Stimulated activated CD4-positive, alpha-beta T cell treated with anti-CD3 and anti-CD28 coated beads, TNF-alpha, amount 100 ng/mL, for 1 hour (primary cell): ENCODE measurements at places on chromosomes 3 and 15.

GRCh38 chr3:8784676-8785435, 15.4 kb upstream of the OXTR start:
- DNase-seq = no peak

GRCh38 chr3:72295962-72296450, 511.1 kb upstream of the PROK2 start:
- no peak for DNase-seq

DNA sequence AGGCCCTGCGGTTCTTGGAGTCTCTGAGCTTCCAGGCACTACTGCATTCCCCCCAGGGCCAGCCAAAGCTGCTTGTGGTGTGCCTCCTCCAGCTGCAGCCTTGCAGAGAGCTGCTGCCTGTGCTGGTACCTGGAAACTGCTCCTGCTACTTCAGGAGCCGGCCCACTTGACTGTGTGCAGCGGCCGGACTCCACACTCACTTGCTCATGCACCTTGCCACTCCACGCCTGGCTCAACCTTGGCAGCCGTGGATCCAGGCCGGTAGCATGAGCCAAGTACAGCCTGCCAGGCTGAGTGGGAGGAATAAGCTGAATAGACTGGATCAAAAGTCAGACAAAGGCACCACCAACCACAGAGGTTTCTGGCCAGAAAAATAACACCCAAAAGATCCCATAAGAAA, 169.7 kb downstream of the TJP1 start:
- no peak for DNase-seq

GRCh38 chr3:39965997-39966396, 156.6 kb downstream of the MYRIP start:
- DNase-seq = no peak

DNA sequence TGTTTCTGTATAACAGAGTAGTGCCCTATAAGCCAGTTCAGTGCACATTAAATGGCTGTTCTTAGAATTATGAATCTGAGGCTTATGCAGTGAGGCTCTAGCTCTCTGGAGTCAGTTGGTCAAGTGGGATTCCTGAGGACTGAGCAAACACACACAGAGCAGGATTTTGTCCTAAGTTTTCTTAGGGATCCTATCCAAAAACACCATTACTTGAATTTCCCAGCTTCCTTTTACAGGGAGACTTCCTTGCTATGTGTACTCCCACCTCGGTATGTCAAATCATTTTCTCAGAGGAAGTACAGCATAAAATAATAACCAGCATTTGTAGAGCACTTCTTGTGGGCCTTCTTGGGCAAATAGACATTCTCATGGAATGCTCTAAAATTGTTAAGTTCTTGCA, 63.1 kb upstream of the GOLGA6B start:
- no peak for DNase-seq

GRCh38 chr3:123750209-123750608, 133.9 kb downstream of the MYLK start:
- no peak for DNase-seq

DNA sequence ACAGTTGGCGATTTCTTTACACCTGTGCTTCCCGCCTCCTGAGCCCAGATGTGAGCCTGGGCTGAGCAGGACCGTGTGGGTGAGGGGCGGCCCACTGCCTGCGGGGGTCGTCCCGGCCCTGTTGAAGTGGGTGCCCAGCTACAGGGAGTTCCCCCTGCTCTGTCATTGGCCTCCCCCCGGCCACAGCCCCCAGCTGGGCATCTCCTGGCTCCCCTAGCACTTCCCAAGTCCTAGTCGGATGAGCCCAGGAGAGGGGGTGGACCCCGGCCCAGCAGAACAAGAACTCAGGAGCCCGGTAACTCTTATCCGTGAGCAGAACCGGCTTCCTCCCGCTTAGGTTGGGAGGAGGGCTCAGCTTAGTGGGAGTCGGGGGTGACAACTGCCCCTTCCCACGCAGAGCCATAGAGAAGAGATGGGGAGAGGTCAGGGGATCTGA, 757 bp downstream of the PAQR5 start:
- no peak for DNase-seq

DNA sequence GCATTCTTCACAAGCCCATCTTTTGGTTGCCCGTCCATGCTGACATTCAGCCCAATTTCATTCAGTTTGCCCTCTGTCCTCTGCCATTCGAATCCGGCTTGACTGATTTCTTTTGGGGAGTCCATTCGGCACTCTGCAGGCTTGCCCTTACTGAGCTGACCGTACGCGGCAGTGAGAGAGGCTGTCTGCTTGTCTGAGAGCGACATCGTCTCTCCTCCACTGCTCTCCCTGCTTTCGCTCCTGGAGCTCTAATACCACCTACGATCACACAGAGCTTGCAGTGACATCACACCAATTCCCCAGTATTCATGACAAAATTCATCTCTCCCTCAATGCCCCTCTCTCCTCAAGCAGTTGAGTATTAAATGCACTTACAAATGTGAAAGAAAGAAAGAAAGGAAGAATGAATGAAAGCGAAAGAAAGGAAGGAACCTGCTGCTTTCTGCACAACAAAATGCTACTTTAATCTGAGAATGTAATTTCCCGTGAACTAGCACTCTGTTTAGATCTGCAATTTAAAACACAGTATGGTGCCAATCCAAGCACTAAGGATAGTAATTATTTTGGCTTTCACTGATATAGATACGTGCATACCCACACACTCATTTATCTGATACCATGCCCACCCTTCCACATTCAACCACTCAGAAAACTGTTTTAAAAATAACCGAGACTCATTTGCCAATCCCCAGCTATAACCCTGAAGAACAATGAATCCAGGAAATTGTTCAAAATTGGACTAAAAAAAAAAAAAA, 89.5 kb downstream of the DHX30 start:
- DNase-seq = no peak

- no peak for DNase-seq
Measured at GRCh38 chr3:49747792-49748480, 24.2 kb upstream of the GMPPB start.

GRCh38 chr15:99305761-99306505, 54.7 kb downstream of the LRRC28 start:
- DNase-seq = no peak

GRCh38 chr15:68609629-68610028, 30.8 kb downstream of the CORO2B start:
- no peak for DNase-seq

DNA sequence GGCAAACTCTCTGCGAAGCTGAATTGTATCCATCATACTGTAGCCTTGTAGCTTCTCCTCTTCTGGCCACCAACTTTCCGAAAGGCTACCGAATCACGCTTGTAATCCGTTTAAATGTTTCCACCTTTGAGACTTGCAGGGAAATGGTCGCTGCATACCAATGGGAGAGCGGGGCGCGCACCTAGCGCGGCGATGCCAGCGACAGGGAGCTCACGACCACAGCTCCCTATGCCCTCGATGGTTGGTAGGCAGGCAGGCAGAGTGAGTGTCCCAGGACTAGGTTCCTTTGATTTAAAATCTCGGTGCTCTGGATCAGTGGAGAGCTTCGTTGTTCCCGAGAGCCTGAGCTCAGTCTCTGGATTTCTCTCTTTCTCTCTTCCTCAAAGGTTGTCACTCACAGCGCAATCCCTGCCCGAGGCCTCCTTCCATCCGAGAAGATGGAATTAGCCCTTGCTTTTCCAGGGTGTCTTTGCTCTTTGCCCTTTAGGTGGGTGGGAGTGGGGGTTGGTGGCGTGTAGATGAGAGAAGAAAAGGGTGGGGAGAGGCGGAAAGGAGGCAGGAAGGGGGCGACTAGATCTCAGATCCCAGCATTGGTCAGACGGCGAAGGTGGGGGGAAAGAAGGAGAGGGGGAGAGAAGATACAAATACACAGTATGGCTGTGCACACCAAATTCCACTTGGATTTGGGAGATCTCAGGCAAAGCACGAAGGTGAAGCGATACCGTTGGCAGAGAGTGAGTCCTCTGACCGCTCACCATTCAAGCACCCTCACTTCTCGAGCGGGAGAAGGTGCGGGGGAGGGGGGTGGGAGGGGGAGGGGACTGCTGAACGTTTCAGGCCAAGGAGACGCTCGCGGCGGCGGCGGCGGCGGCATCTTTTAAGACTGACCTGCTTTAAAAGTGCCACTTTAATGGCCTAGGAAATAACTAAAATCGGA, at the start of gene SLITRK3:
Gene SLITRK3 (minus strand): TSS at position 745 of the 937 bp plus-strand sequence. CDS start 5,554 bp downstream, outside the sequence.
- no peak for DNase-seq

GRCh38 chr15:58489289-58490085, 57.7 kb downstream of the LIPC start:
- no peak for DNase-seq

GRCh38 chr15:101372149-101372577, 77.1 kb upstream of the SNRPA1 start:
- no peak for DNase-seq

- no peak for DNase-seq
Measured at GRCh38 chr3:29775340-29775739, 494.5 kb downstream of the RBMS3 start.

DNA sequence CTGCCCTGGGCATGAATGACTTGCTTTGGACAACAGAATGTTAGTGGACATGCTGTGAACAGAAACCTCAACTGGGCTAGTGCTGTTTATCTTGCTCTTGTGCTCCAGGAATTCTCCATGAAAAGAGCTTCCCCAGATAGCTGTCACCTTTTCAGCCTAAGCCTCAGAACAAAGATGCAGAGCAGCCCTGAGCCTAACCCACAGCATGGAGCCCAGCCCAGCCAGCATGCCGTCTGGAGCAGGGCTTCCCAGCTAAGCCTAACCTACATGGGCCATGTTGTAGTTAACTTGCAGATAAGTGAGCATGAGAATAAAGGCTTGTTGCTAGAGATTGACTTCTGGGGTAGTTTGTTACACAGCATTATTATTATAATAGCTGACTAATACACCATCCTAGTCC, 48.9 kb downstream of the SCN5A start:
- no peak for DNase-seq

GRCh38 chr3:27596921-27597320, 112.7 kb upstream of the SLC4A7 start:
- DNase-seq = no peak

- DNase-seq = no peak
Measured at GRCh38 chr3:159380891-159381290, 579.0 kb downstream of the MFSD1 start.

DNA sequence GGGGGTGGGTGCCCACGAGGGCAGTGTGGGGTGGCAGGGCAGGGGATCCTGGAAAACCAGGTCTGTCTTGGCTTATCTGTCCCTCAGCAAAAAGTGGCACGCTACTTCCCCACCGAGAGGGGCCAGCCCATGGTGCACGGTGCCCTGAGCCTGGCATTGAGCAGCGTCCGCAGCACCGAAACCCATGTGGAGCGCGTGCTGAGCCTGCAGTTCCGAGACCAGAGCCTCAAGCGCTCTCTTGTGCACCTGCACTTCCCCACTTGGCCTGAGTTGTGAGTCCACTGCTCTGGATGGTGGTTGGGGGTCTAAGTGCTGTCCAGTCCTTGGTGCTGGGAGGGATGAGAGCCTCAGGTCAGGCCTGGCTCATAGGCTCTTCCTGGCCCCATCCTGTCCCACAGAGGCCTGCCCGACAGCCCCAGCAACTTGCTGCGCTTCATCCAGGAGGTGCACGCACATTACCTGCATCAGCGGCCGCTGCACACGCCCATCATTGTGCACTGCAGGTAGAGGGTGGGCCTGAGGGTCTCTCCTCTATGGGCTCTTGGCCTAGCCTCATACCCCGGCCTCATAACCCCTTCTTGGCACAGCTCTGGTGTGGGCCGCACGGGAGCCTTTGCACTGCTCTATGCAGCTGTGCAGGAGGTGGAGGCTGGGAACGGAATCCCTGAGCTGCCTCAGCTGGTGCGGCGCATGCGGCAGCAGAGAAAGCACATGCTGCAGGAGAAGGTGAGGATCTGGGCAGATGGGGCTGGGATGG, 31.1 kb downstream of the PTPN23 start:
- no peak for DNase-seq

GRCh38 chr3:152269831-152270734, 1.4 kb downstream of the MBNL1 start:
- no peak for DNase-seq

DNA sequence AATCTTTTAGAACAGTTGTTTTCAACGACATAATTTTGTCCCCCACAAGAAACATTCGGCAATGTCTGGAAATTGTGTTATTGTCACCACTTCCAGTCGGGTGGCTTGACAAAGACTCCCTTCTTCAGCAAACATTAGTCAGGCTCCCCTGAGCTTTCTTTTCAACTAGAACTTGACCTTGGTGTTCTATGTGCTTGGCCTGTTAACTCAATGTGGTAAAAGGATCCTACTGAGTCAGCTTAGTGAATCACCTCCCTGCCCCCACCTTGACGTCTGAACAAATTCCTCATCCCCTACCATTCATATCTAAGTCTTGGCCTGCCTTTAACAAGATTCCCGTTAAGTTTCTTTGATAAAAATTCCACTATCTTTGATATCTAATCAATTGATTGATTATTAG, 465.0 kb upstream of the ROBO1 start:
- DNase-seq = no peak

- no peak for DNase-seq
Measured at GRCh38 chr3:57889807-57890206, 118.4 kb upstream of the FLNB start.

- no peak for DNase-seq
Measured at GRCh38 chr3:186322761-186323160, 39.3 kb downstream of the DGKG start.

DNA sequence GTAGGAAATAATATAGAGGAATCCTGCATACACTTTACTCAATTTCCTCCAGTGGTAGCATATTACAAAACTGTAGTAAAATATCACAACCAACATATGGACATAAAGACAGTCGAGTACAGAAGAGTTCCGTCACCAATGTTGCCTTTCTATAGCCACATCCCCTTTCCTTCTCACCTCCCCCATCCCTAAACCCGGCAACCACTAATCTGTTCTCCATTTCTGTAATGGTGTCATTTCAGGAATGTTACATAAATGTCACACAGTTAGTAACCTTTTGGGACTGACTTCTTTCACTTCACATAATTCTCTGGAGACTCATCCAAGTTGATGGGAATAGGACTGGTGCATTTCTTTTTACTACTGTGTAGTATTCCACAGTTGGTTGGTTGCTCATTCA, 41.4 kb upstream of the ATG7 start:
- DNase-seq = no peak

DNA sequence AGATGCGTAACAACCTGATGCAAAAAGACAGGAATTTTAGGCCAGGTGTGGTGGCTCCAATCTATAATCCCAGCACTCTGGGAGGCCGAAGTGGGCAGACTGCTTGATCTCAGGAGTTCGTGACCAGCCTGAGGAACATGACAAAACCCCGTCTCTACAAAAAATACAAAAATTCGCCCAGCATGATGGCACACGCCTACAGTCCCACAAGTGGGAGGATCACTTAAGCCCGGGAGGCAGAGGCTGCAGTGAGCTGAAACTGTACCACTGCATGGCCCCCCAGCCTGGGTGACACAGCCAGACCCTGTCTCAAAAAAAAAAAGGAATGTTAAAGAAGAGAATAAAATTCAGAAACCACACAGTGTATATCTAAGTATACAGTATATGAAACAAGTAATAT, 40.7 kb downstream of the PTPN9 start:
- no peak for DNase-seq

DNA sequence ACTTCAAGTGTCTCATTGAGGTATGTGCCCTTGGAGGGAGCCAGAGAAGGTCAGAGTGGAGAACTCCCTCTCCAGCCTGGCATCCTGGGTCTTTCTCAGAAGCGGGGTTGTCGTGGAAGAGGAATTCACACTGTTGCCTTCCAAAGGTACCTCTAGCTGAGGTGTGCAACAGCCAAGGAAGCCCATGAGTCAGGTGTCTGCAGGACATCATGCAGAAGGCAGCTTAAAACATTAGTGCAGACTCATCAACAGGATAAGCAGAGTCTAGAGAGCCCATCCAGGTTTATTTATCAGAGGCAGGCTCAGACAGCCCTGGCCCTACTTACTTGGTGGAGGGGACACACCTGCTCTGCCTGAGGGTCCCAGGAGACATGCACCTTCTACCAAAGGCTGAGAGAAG, 95.6 kb upstream of the TPM1 start:
- no peak for DNase-seq

GRCh38 chr3:137134431-137134830, 176.6 kb downstream of the IL20RB start:
- DNase-seq = no peak
